Smooth muscle cell of the pulmonary artery (primary cell): ENCODE measurements at places on chromosomes 12 and 14. TPM values are rescaled to one million over a fixed set of nuclear protein-coding genes. Genes with fewer than 3 reads are reported as not detected.

Gene TBX5
- 1.9 and 2.0 TPM in 2 replicates for total RNA-seq

Gene DNAJC22
- 0.20 and 2.1 TPM in 2 replicates for total RNA-seq

Gene P2RX2
- not detected in 2 replicates for total RNA-seq

Gene PTPRQ
- 0.13 and 0.86 TPM in 2 replicates for total RNA-seq

Gene PTHLH
- total RNA-seq: 1.6 and 6.1 TPM in 2 replicates

Gene MSI1
- total RNA-seq: 0.20 TPM in 1 of 2 replicates, not detected in the other

Gene REC8
- total RNA-seq: 0.65 and 1.2 TPM in 2 replicates

Gene ATL1
- total RNA-seq: 4.0 and 6.0 TPM in 2 replicates
